Activated CD4-positive, alpha-beta T cell treated with anti-CD3 and anti-CD28 coated beads, Interleukin-2, amount 10 ng/mL, durations not matched to agents 24 days and 14 days (primary cell): ENCODE measurements at places on chromosomes 3 and 15. TPM values are rescaled to one million over a fixed set of nuclear protein-coding genes. Genes with fewer than 3 reads are reported as not detected.
A peak's percentile ranks its signal among the peaks of the same experiment; 100 is the strongest.

CPN2 gene
- total RNA-seq: not detected in 2 replicates

GRCh38 chr15:85545752-85546151 lies 165.3 kb downstream of the AKAP13 start:
- H3K4me1 ChIP-seq: peaks cover 59% of the 10 kb centered on the region
- DNase-seq: no peak
- no peak overlapping the region for H3K27ac ChIP-seq
- H3K36me3 ChIP-seq: peaks cover 29% of the 10 kb centered on the region
- no peak overlapping the region for H3K4me3 ChIP-seq

DNA sequence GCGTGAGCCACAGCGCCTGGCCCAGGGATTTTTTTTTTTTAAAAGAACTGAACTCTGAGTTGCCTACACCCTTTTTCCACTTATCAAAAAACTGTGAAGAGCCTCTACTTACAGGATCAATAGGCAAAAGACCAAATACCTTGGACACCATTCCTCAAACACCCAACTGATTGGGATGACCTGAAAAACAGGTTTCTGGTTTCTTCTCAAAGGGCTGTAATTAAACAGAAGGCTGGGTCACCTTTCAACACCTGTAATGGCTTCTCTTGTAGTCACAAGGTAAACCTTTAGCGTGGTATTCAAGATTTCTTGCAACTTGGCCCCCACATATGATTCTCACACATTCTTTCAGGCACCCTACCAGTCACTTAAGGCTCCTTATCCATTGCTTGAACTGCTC lies 38.4 kb upstream of the PLXND1 start:
- no peak for DNase-seq
- H3K27ac ChIP-seq: no peak overlapping the region
- H3K36me3 ChIP-seq: no peaks in the 10 kb centered on the region
- H3K4me3 ChIP-seq: no peak overlapping the region
- no peaks in the 10 kb centered on the region for H3K4me1 ChIP-seq

- peak; percentile 71 for DNase-seq
- H3K36me3 ChIP-seq: peaks cover 47% of the 10 kb centered on the region
- H3K4me1 ChIP-seq: peaks cover 24% of the 10 kb centered on the region
These were observed 72.9 kb downstream of the ATP8B4 start for GRCh38 chr15:50046159-50046558.

PTPN9 gene
- total RNA-seq: 21.0 and 23.6 TPM in 2 replicates

- no peak for DNase-seq
- H3K4me1 ChIP-seq: no peaks in the 10 kb centered on the region
- no peak overlapping the region for H3K27ac ChIP-seq
- H3K4me3 ChIP-seq: no peak overlapping the region
- H3K27me3 ChIP-seq: peaks cover 6% of the 10 kb centered on the region
- no peaks in the 10 kb centered on the region for H3K36me3 ChIP-seq
These were observed 49.6 kb downstream of the MECOM start for GRCh38 chr3:169613895-169614294.

SAMMSON gene
- total RNA-seq: not detected in 2 replicates

SOX14 gene
- not detected in 2 replicates for total RNA-seq

ARHGAP31 gene
- total RNA-seq: 9.5 and 11.0 TPM in 2 replicates

DNA sequence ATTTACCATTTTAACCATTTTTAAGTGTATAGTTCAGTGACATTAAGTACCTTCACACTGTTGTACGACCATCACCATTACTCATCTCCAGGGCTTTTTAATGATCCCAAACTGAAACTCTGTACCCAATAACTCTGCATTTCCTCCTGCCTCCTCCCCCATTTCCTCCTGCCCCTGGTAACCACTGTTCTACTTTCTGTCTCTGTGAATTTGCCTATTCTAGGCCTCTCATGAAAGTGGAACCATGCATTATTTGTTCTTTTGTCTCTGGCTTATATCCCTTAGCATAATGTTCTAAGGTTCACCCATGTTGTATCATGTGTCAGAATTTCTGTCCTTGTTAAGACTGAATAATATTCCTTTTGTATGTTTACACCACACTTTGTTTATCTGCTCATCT lies 154.2 kb downstream of the MECOM start:
- H3K4me3 ChIP-seq: no peak overlapping the region
- H3K36me3 ChIP-seq: no peaks in the 10 kb centered on the region
- DNase-seq: no peak
- H3K27me3 ChIP-seq: no peaks in the 10 kb centered on the region
- no peak overlapping the region for H3K27ac ChIP-seq

DNA sequence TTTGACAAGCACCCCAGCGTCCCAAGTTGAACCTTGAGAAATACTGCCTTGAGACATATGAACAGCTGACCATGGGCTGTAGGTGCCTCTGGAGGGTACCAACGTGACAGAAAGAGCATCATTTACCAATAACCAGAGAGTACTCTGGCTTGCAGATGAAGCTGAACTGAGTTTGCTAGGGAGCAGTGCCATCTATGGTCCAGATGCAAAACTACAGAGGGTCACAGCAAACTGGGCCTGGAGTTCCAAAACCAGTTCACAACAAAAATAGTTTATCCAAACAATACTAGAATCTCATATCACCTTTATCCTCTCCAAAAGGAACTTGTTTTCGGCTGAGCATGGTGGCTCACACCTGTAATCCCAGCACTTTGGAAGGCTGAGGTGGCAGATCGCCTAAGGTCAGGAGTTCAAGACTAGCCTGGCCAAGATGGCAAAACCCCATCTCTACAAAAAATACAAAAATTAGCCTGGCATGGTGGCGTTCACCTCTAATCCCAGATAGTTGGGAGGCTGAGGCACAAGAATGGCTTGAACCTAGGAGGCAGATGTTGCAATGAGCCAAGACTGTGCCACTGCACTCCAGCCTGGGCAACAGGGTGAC lies 69.3 kb downstream of the CHAC1 start:
- DNase-seq: peak; percentile 84
- no peak overlapping the region for H3K4me3 ChIP-seq
- H3K4me1 ChIP-seq: peaks cover 10% of the 10 kb centered on the region
- no peaks in the 10 kb centered on the region for H3K27me3 ChIP-seq
- H3K36me3 ChIP-seq: peaks cover 38% of the 10 kb centered on the region

ACKR4 gene
- 0.26 and 0.58 TPM in 2 replicates for total RNA-seq

DNA sequence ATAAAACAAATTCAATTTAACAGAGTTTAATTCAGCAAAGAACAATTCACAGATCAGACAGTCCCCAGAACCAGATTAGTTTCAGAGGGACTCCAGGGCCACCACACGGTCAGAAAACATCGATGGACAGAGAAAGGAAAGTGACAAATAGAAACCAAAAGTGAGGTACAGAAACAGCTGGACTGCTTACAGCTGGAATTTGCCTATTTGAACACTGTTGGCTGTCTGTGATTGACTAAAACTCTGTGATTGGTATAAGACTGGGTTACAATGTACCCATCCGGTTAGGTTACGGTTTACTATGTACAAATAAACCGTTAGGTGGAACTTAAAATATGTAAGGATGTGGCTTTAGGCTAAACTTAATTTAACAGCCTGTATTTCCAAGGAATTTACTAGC lies 30.3 kb downstream of the MOBP start:
- H3K36me3 ChIP-seq: no peaks in the 10 kb centered on the region
- H3K4me1 ChIP-seq: peaks cover 3% of the 10 kb centered on the region
- peaks cover 40% of the 10 kb centered on the region for H3K27me3 ChIP-seq
- no peak for DNase-seq
- H3K4me3 ChIP-seq: no peak overlapping the region

PSTPIP1 gene
- 182 and 186 TPM in 2 replicates for total RNA-seq

DNA sequence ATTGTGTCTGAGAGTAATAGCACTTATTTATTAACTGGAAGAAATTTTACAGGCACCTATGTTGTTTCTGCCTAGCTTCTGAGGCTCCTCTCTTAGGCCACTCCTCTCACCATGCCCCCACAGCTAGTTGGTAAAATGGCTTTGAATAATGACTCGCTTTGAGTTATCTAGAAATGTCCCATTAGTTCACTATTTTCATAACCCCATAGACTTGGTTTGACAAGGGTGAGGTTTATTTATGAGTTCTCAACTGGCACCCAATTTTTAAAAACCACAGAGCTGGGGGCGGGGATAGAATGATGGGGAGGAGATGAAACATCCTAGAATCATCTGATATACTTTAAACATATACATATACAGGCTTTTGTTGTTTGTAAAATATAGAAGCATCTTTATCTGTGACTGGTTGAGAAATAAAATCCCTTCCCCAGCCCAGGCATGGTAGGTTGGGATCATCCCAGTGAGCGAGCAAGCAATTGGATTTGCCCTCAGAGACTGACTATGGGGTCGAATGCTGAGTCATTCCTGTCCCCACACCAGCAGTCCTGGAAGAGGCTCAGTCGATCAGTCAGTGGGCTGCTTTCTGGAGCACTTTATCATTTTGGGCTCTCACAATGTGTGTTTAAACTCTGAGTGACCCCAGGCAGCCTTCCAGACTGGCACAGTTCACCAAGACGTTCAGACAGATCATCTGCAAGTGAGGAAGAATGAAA lies 60.2 kb upstream of the TSEN2 start:
- no peak overlapping the region for H3K4me3 ChIP-seq
- DNase-seq: no peak
- peak overlapping the region; percentile 12 for H3K27ac ChIP-seq
- no peaks in the 10 kb centered on the region for H3K36me3 ChIP-seq

SH2D7 gene
- total RNA-seq: not detected in 2 replicates

- no peak overlapping the region for H3K4me3 ChIP-seq
- peak; percentile 34 for DNase-seq
- H3K27me3 ChIP-seq: no peaks in the 10 kb centered on the region
- no peaks in the 10 kb centered on the region for H3K36me3 ChIP-seq
- no peak overlapping the region for H3K27ac ChIP-seq
These were observed 142.9 kb upstream of the TP63 start for GRCh38 chr3:189488241-189488767.

- H3K27me3 ChIP-seq: peaks cover 22% of the 10 kb centered on the region
- peaks cover 6% of the 10 kb centered on the region for H3K4me1 ChIP-seq
- H3K4me3 ChIP-seq: no peak overlapping the region
- no peak overlapping the region for H3K27ac ChIP-seq
- peak; percentile 71 for DNase-seq
These were observed 62.7 kb upstream of the BNIP2 start for GRCh38 chr15:59751552-59752413.

TMEM45A gene
- total RNA-seq: 0.26 TPM in 1 of 2 replicates, not detected in the other

DNA sequence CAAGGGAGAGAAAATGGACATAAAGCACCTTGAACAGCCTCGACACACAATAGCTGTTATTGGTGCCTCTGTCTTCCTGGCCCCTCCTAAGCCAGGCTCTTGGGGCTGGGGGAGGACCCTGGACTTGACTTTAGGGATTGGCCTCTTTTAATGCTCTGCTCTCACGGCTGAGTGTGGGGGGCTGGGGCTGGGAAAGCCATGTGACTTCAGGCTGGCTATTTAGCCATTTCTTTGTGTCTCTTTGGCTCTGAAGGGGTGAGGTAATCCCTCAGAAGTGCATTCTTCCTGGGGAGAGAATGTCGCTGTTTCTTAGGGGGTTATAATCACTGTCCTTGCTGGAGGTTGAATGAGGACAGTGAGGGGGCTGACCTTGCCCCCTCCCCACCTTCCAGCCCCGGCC lies 26.2 kb downstream of the MAGEF1 start:
- H3K4me1 ChIP-seq: no peaks in the 10 kb centered on the region
- no peaks in the 10 kb centered on the region for H3K36me3 ChIP-seq
- no peak overlapping the region for H3K4me3 ChIP-seq
- no peak for DNase-seq
- no peak overlapping the region for H3K27ac ChIP-seq
- peaks cover 11% of the 10 kb centered on the region for H3K27me3 ChIP-seq

DNA sequence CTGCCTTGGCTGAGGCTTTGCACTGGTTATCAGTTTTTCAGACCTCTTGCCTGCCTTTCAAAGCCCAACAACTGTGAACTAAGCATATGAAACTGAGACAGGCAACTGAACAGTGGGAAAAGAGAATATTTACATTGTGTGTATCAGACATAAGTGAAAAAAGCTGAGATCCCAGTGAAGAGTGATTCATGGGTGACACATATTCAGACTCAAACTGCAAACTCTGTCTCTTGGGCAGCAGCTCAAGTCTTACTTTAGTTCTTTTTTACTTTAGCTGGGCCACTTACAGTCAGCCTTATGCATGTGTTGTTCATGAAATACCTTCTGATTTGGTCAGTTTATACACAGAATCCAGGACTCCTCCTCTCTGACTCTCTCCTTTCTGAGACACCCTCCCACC lies 19.2 kb downstream of the SUCLG2 start:
- H3K4me3 ChIP-seq: no peak overlapping the region
- no peak for DNase-seq
- peaks cover 33% of the 10 kb centered on the region for H3K36me3 ChIP-seq
- peaks cover 26% of the 10 kb centered on the region for H3K4me1 ChIP-seq
- H3K27ac ChIP-seq: peak overlapping the region; percentile 66
- no peaks in the 10 kb centered on the region for H3K27me3 ChIP-seq

TUSC7 gene
- not detected in 2 replicates for total RNA-seq

DNA sequence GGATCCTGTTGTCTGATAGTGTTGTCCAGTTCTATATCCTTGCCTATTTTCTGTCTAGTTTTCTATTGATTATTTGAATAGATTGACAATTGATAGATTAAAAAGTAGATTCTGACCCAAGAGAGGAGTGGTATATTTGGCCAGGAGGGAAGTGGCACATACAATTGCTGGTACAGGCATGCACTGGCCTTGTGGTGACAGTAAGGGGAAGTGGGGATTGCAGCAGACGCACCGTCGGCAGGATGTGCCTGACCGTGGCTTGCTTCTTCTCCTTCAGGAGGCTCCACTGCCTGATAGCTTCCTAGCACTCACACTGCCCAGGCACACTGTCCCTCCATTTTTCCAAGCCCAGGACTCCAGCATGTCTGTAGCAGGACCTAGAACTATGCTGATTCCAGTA lies 10.5 kb downstream of the GABRG3 start:
- H3K4me1 ChIP-seq: no peaks in the 10 kb centered on the region
- no peak overlapping the region for H3K27ac ChIP-seq
- no peak for DNase-seq
- no peak overlapping the region for H3K4me3 ChIP-seq

UBE2E1 gene
- 72.6 and 79.5 TPM in 2 replicates for total RNA-seq

DNA sequence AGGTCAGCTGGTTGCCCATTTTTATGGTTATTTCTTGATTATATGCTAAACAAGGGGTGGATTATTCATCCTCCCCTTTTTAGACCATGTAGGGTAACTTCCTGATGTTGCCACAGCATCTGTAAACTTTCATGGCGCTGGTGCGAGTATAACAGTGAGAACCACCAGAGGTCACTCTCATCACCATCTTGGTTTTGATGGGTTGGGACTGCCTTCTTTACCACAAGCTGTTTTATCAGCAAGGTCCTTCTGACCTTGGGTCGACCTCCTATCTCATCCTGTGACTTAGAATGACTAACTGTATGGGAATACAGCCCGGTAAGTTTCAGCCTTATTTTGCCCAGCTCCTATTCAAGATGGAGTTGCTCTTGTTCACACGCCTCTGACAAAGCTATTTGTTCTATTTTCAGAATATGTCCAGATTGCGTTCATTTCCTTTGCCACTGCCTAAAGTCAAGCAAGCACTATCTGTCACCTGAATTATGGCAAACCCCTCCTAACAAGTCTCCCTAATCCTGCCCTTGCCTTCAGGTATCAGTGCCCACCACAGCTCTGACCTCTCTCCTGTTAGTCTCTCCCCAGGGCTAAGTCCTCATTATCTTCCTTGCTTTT lies 308.5 kb downstream of the ROBO2 start:
- no peaks in the 10 kb centered on the region for H3K36me3 ChIP-seq
- H3K4me3 ChIP-seq: no peak overlapping the region
- no peaks in the 10 kb centered on the region for H3K4me1 ChIP-seq
- H3K27ac ChIP-seq: no peak overlapping the region
- no peak for DNase-seq
- H3K27me3 ChIP-seq: no peaks in the 10 kb centered on the region
